ENCODE measurements at places on chromosomes 12 and 14.

- no peak for DNase-seq
Observed at GRCh38 chr14:103819503-103820307, 27.7 kb downstream of the PPP1R13B start.

DNA sequence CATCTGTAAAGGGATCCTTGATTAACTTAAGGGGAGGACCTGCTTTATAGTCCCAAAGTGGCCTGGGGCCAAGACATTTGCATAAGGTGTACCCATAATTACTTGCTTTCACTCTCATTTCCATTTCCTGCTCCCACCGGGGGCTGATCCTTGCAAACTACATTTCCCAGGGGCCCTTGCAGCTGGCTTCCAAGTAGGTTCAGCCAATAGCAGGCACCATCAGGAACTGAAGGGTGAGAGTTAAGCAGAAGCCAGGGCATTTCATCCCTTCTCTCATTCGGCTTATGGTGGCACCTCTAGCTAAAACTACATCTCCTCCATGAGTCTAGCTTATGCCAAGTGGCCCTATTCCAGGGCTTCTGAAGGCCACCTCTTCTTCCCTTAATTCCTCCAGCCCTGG lies 88.8 kb downstream of the CCDC60 start:
- DNase-seq, result no peak

- no peak for DNase-seq
Observed at GRCh38 chr14:56514663-56515371, 64.8 kb upstream of the TMEM260 start.

DNA sequence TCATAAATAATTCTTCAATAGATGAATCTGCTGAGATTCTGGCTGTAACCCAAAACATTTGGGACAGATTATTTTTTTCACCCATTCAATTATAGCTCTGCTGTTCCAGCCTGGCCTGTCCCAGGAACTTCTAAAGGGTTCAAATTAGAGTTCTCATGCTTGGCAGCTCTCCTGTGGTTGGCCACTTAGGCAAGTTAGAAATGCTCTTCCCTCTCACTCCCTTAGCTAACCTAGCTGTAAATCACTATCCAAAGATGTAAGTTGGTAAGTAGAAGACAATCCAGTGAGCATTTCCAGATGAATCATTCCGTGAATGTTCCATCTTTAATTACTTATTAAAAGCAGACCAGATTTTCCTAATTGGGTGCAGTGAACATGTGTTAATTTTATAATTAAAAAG lies 760.4 kb upstream of the TBX3 start:
- no peak for DNase-seq

DNA sequence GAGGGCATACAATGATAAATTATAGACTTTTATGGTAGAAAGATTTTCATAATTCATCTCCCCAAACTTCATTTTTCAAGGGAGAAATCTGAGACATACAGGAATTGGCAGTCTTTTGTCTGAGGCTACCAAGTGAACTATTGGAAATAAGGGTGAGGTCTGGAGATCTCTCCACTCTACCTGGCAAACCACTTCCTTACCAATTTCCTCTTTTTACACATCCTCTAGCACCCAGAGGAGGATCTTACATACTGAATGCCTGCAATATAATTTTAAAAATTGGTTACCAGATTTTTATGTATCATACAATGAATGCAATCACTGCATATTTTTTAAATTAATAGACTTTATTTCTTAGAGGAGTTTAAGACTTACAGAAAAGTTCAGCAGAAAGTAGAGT lies 6.6 kb downstream of the PDE6H start:
- DNase-seq, result no peak

GRCh38 chr12:105766029-105766428 lies 372.7 kb downstream of the NUAK1 start:
- no peak for DNase-seq

GRCh38 chr12:10362325-10362724 lies 27.5 kb downstream of the KLRK1 start:
- no peak for DNase-seq

DNA sequence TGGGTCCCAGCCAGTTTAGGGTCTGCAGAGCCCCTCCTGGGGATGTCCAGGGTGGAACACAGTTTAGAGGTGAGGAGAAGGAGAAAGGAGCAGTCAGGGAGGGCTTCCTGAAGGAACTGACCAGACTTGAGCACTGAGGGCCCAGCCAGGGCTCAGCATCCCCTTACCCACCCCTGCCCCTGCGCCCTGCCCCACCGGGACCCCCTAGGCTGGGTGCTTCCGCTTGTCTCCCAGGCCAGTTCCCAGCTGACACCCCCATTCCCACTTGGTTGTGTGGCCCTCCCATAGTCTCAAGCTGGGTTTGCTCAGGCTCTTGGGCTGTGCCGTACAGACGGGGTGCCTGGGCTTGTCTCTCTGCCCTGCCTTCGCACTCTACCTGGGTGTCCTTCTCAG lies 26.3 kb upstream of the KIF26A start:
- no peak for DNase-seq

Data from pulmonary artery endothelial cell (primary cell).